ENCODE measurements at places on chromosomes 7 and 10.
A peak's percentile ranks its signal among the peaks of the same experiment; 100 is the strongest.

GRCh38 chr10:120019568-120019967 lies 127.0 kb downstream of the SEC23IP start:
- DNase-seq = no peak

GRCh38 chr7:17146621-17147020 lies 151.8 kb upstream of the AHR start:
- DNase-seq = no peak

GRCh38 chr7:112665709-112666108 lies 124.5 kb downstream of the TMEM168 start:
- DNase-seq = no peak

- DNase-seq = peak; percentile 5
Observed at GRCh38 chr10:105063796-105064195, 422.7 kb downstream of the SORCS3 start.
